Renal cortical epithelial cell (primary cell): ENCODE measurements at places on chromosomes 5 and 9. TPM values are rescaled to one million over a fixed set of nuclear protein-coding genes. Genes with fewer than 3 reads are reported as not detected.

SLC45A2 gene
- not detected in 2 replicates for total RNA-seq

GRCh38 chr9:69463497-69464068 lies 138.6 kb downstream of the ENTREP1 start:
- no peak for DNase-seq

DNA sequence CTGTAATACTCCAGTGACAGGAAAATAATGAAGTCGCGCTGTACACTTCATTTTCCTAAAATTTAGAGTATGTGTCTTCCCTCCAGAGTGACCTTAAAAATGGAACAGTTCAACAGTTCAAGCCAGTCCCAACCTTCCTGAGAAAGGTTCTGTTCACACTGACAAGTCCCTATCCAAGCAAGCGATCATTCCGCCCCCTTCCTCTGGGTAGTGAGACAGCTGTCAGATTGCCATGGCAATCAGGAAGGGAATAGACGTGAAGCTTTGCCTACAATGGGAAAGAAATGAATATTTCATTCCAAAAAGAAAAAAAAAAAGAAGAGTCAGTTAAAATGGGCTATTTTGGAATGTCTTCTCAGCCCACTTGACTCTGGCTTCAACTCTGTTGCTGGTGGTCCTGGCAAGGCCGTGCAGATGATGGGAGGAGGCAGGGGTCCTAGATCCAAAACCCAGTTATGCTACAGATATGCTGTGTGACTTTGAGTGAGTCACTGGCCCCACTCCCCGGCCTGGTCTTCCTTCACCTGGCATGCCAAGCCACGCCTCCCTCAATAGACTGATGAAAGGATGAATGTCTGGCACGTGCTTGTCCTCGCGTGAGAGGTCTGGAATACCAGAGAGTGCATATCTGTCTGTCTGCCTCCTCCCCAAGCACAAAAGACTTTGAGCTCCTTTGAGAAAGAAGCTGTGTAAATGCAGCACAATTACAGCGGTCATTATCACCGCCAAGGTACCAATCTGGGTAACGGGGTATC lies 165.8 kb upstream of the WWC1 start:
- no peak for DNase-seq

GRCh38 chr5:138640646-138641254 lies 65.5 kb upstream of the HSPA9 start:
- DNase-seq = no peak
